ENCODE measurements at places on chromosomes 5 and 9.

- DNase-seq, result no peak
These were observed 36.2 kb upstream of the OR2S2 start for GRCh38 chr9:35993976-35994720.

- DNase-seq, result no peak
These were observed 56.6 kb downstream of the ZNF510 start for GRCh38 chr9:96721303-96721702.

DNA sequence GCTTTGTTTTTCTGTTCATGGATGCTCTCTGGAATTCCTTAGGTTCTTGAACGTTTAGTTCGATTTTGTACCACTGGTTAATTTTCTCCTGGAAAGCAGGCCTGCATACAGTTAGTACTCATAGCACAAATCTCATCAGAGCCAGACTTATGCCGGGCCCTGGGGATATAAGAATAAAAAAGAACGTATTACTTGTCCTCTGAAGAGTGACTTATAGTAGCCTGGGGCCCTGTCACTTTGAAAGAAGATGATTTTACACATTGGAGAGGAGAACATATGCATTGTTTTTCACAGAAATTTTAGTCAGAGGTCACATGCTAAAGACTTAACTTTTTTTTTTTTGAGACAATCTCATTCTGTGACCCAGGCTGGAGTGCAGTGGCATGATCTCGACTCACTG, 50.3 kb downstream of the ZNF462 start:
- DNase-seq, result no peak

- no peak for DNase-seq
These were observed 1523.9 kb downstream of the MAT2B start for GRCh38 chr5:165029099-165029870.

GRCh38 chr5:126354012-126354857, 69.0 kb upstream of the GRAMD2B start:
- no peak for DNase-seq

GRCh38 chr5:138476918-138477317, 11.6 kb downstream of the EGR1 start:
- DNase-seq, result no peak

- DNase-seq, result no peak
These were observed 220.0 kb downstream of the PBX3 start for GRCh38 chr9:125966959-125967711.

DNA sequence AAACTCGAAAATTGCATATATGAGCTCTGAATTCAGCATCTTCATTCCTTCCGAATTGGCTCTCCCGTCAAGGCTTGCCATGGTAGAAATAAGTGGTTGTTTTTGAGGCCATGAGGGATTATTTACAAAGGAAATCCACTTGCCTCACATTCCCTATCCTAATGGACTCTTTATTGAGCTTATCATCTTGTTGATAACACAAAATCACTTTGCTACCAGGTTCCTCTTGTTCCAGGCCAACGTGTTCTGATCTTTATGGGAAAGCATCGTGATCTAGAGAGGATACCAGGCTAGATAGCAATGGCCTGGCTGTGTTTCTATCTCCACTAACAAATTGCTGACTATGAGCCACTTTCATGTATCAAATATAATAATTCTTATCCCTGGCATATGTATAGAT, 811.7 kb downstream of the TLR4 start:
- DNase-seq, result no peak

GRCh38 chr9:101795147-101795546, 56.7 kb upstream of the GRIN3A start:
- DNase-seq, result no peak

DNA sequence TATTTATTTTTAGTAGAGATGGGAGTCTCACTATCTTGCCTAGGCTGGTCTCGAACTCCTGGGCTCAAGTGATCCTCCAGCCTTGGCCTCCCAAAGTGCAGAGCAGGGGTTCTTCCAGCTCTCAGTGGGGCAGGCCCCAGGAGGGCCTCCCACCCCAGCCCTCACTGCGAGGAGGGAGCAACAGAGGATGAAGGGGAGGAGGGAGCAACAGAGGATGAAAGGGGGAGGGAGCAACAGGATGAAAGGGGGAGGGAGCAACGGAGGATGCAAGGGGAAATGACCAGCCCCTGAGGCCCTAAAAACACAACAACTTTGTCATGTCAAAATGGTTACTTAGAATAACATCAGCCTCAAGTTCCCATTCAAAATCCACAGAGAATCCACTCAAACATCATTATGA, 10.0 kb downstream of the TRIM14 start:
- no peak for DNase-seq

DNA sequence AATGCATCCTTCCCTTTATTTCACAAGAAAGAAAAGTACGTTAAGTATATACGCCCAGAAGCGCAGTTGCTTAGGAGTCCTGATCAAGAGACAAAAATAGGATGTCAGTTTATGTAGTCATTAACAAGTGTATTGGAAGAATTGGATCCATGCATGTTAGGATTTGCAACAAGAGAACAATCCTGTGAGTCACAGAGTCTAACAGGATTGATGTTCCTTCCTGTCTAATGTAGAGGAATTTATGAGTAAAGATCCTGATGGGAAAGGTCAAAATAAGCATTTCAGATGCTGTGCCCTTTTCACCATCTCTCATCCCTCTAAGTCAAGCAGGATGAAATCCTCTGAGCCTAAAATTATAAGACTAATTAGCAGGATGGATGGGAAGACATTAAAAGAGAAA, 406.0 kb upstream of the GRIA1 start:
- DNase-seq, result no peak

- DNase-seq, result no peak
These were observed 31.6 kb upstream of the ANGPTL2 start for GRCh38 chr9:127154003-127154389.
